Karpas-422 (cell line): ENCODE measurements at places on chromosomes 5 and 9.

DNA sequence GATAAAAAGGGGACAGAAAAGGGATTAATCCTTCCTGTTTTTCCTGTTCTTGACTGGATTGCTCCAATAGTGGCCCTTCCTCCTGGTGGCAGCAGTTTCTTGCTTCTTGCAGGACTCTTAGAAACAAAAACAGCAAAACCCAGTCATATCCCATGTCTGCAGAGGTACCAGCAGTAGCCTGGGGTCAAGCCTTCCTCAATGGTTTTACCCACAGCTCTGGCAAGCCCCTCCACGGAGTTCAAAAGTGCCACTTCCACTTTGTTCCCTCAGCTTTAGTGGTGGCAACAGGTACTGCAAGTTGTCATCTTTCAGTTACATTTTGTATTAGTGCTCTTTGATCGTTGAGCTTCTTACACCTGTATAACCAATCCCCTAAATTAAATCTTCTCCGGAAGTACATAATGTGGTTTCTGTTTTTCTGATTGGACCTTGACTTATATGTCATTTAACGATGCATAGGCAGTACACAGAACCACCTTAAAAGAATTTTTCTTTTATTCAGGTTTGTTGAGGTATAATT is 8.7 kb upstream of the RANBP6 start:
- peak; percentile 79 for DNase-seq

GRCh38 chr5:67015541-67016191 is 180.9 kb downstream of the CD180 start:
- DNase-seq: no peak

- no peak for DNase-seq
Measured at GRCh38 chr5:6333182-6333905, 45.0 kb downstream of the MED10 start.

DNA sequence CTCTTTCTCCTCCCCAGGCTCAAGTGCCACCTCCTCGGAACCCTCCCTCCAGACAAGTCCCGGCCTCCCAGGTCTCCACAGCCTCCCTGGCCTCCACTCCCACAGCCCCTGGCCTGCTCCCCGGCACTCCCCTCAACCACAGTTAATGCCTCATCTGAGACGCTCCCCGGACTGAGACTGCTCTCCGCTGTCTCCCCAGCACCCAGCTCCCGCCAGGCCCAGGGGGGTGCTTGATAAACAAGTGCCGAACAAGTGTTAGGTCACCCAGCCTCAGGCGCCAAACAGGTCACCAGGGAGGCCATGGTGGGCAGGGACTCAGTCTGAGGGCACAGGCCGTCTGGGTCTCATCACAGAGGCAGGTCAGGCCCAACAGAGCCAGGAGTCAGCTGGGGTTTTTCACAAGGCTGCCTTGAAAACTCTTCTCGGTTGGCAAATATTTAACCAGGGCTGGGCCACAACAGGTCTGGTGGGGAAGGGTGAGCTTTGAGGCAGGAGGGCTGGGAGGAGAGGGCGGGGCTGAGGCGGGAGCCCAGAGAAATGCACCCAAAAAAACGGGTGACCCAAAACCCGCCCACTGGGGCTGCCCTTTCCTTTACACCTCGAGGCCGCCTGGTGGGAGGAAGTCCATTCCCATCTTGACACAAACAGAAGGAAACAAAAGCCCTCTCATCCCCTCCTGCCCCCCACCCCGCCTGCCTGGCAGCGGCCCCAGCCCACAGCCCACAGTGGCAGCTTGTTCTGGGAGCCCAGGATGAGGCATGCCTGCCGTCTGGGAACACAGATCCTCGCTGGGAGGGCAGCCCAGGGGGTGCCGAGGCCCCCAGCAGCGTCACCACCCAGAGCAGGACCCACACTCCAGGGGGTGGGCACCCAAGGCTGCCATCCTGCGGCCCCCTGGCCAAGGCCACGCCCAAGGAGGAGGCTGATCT is 66.6 kb upstream of the STXBP1 start:
- DNase-seq: no peak

DNA sequence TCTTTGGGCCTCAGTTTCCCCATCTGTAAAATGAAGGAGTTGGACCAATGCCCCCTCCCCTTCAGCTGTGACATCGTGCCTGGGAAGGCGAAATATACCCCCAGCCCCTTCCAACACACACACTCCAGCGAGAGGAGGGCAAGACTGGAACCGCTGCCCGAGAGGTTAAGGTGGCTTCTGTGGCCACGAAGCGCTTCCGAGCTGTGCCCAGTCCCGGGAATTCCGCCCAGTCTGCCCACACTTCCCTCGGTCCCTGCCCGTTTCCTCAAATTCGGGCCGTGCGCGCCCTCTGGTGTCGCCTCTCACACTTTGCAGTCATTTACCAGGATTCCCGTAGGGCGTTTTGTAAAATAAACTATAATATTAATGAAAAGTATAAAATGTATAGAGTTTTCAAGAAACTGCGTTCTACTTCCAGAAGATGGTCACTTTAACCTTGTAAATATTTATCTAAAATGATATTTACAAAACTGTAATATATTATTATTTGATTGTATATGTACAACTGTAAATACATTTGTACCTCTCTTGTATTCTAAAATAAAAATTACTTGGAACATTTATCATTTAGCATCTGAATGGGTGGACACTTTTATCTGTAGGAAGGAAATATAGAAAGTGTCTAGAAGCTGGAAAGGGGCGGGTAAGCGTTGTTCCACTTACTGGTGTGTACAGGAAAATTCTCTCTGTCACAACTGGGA is 11.0 kb upstream of the EXOSC2 start:
- peak; percentile 86 for DNase-seq

DNA sequence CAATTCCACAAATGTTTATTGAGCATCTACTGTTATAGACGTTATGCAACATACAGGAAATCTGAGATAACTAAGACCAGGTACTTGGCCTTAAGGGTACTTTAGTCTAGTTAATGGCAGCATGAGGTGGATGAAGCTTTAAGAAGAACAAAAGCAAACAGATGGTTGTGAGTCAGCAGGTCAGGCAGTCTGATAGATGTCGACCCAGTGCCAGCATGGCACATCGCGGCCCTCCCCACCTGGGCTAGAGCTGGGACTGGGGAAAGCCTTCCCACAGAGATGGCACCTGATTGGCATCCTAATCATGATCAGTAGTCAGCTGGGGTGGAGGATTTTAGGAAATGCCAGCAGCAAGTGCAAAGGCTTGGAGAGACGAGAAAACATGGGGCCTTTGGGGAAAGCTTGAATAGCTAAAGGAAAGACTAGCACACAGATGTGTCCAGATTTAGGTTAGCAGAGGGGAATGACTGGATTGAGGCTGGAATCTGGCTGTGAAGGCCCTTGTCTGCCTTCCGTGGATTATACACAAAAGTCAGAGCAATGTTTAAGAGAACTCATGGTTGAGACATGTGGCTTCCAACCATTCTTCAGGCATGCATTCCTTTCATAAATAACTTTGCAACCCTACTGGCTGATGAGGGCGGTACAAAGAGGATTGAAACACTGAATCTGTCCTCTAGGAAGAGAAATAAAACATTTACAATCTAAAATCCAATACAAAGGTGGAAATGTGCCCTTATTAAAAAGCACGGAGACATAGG is 395.4 kb upstream of the WWC1 start:
- DNase-seq: no peak

- no peak for DNase-seq
Measured at GRCh38 chr9:135373820-135374219, 105.8 kb upstream of the PPP1R26 start.

GRCh38 chr5:91864962-91865361 is 481.8 kb upstream of the ARRDC3 start:
- DNase-seq: no peak

- no peak for DNase-seq
Measured at GRCh38 chr5:151086905-151087360, 6.1 kb upstream of the TNIP1 start.

DNA sequence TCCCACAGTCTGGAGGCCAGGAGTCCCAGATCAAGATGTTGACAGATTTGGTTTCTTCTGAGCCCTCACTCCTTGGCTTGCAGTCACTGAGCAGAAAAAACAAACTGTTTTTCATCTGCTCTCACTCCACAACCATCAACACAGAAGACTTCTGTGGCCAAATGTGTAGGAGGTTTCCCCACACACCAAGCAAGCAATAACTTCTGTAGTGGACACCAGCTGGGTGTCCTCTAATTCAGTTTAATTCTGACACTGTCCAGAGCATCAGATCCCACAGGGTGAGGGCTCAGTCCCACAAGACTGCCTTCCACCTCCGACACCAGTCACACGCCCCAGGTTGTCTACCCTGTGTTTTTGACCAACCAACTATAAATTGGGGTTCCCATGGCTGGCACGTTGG is 209.9 kb downstream of the AOPEP start:
- DNase-seq: no peak

DNA sequence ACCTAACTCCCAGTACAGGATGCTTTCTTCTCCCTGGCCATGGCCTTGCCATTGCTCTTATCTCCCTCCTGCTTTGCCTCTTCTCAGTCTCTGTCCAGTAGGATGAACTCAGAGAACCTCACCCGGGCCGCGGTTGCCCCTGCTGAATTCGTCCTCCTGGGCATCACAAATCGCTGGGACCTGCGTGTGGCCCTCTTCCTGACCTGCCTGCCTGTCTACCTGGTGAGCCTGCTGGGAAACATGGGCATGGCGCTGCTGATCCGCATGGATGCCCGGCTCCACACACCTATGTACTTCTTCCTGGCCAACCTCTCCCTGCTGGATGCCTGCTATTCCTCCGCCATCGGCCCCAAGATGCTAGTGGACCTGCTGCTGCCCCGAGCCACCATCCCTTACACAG is at the start of gene OR5C1:
OR5C1 (plus strand) TSS at position 103 of the 400 bp plus-strand sequence; CDS start at position 103, 0 bp downstream.
- DNase-seq: peak; percentile 4

DNA sequence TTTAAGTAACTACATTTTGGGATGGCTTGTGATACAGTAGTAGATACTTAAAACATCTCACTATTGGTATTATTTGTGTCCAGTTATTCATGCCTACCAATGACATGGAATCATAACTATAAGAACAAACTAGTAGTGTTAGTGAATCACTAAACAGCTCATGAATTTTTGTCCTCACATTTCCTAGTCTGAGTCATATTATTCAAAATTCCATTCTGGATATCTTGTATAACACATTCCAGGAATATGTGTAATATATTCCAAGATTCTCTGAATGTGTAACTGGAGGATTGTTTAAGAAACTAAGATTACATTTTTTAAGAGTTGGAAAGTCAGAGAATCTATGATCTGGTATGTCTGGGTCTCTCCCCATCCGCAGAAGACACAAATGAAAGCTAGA is 565.3 kb upstream of the ZNF608 start:
- DNase-seq: no peak

DNA sequence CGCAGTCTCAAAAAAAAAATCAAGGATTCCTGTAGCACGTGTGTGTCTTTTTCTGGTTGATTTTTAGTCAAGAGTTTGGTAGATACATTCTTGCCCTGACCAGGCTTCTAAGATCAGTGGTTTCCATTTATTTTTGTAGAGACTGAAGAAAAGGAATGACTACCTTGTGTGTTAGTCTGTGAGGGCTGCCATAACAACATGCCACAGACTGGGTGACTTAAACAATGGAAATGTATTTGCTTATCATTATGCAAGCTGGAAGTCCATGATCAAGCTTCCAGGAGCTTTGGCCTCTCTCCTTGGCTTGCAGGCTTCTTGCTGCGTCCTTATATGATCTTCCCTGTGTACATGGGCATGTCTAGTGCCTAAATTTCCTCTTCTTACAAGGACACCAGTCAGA is 127.0 kb downstream of the CCDC192 start:
- peak; percentile 42 for DNase-seq

GRCh38 chr5:149186506-149186905 is 45.2 kb downstream of the ABLIM3 start:
- no peak for DNase-seq

DNA sequence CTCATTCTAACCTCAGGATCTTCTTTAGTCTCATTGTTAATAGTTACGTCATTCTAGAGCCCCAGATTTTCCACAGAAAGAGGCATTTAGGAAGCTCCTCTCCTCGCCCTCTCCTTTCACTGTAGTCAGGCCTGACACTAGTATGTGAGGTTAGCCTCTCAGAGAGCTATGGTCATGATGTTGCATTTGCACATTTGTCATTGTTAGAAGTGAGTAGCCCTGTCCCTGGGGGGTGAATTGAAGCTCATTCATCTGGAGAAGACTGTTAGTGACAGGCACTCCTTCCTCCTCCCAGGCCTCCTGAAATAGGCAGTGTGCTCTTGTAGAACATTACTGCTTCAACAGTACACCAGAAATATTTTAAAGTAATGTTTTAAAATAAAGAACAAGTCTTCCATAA is 26.6 kb upstream of the LRRTM2 start:
- no peak for DNase-seq

DNA sequence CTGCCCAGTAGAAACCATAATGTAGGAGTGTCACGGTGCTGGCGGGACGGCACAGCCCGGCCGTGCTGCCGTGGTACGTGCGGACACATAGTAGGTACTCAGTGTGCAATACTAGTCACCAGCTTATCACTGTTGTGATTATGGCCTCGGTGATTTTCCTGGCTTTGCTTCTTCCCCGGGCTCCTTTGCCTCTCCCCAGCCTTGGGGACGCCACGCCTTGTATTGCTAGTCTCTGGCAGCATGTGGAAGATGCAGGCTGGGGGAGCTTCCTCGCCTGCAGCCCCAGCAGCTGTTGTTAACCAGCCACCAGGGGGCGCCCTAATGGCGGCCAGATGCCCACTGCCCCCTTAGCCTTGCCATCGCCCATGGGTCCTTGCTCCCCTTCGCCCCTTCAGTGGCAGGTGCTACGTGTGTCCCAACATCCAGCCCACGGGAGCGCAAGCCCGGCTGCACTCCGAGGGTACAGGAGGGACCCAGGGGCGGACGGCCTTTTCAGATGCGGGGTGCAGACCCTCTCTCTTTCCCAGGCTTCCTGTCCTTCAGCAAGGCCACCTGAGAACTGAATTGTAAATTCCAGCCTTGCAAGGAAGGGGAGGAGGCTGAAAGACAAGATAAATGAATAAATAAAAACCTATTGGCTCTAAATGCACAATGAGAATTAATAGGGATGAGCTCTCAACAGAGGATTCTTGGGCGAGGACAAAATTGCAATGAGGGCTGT is 8.0 kb downstream of the NTNG2 start:
- peak; percentile 87 for DNase-seq

DNA sequence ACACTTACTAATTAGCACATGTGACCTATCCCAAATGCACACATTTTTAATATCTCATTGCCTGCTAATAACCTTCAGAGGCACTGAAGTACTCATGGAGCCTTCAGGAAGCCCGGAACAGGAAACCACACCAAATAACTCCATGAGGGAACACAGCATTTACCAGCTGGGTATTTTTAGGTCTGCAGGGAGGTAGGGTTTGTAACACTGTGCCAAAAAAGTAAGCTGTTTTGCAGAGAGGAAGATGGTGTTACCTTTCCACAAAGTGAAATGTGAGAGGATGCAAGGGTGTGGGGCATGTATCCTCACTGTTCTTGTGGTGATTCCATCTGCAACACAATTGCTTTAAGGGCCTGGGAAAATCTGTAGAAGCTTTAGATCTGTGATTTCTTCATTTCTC is 64.4 kb downstream of the NUDT12 start:
- DNase-seq: no peak
